ENCODE measurements at places on chromosomes 16 and 17.

DNA sequence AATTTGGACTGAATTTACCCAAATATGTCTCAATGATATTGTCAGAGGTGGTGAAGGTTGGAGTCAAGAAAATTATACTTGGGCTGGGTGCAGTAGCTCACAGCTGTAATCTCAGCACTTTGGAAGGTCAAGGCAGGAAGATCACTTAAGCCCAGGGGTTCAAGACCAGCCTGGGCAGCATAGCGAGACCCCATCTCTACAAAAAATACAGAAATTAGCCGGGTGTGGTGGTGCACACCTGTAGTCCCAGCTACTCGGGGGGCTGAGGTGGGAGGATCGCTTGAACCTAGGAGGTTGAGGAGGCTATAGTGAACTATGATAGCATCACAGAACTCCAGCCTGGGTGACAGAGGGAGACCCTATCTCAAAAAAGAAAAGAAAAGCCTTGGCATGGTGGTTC, 40.9 kb downstream of the LAT start:
- DNase-seq = no peak

GRCh38 chr17:78583091-78583490, 5.9 kb upstream of the DNAH17 start:
- DNase-seq = no peak

DNA sequence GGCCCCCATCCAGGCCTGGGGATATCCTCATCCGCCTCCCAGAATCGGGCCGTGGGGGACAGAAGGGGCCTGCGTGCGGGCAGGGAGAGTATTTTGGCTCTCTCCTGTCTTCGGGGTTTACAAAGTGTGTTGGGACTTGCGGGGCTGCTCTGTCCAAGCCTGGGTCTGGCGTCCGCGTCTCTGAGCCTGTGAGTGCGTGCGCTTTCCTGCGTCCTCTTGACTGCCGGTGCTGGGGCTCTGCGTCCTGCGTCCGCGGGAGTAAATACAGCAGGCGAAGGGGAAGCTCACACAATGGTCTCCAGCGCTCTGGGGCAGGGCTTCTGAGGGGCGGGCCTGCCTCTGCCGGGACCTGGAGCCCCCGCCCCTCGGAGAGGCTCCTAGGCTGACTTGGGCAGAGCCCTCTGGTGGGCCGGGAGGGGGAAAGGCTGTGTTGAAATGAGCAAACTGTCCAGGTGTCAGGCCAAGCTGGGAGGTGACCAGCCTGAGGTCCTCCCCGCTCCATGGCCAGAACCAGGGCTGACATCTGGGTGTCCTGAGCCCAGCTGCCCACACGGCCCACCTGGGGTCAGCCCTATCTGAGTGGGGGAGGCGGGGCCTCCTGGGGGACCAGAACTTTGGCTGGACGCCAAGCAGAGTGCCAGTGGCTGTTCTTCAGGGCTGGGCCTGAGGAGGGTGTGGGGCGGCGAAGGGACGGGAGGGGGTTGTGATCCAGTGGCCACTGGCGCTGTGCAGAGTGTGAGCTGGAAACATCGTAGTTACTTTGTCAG, 233.6 kb downstream of the SEC14L1 start:
- DNase-seq = no peak

- no peak for DNase-seq
Measured at GRCh38 chr17:16483021-16483645, 8.9 kb downstream of the LRRC75A start.

DNA sequence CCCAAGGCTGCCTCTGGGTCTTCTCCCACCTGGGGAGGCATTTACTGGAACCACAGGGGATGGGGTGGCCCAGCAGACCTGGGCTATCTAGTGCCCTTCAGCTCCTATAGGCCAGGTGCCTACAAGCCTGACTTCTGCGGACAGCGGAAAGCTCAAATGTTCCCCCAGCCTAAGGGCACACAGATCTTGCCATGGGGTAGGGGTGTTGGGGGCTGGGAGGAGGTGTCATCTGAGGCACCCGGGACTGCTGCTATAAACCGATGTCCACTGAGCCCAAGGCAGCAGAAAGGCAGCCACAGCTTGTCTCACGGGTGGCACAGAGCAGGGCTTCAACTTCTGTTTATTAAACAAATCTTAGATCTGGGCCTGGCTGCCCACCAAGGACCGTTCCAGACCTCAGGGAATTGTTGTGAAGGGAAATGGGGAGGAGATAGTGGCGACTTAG, 3.6 kb downstream of the MYO1C start:
- DNase-seq = no peak

DNA sequence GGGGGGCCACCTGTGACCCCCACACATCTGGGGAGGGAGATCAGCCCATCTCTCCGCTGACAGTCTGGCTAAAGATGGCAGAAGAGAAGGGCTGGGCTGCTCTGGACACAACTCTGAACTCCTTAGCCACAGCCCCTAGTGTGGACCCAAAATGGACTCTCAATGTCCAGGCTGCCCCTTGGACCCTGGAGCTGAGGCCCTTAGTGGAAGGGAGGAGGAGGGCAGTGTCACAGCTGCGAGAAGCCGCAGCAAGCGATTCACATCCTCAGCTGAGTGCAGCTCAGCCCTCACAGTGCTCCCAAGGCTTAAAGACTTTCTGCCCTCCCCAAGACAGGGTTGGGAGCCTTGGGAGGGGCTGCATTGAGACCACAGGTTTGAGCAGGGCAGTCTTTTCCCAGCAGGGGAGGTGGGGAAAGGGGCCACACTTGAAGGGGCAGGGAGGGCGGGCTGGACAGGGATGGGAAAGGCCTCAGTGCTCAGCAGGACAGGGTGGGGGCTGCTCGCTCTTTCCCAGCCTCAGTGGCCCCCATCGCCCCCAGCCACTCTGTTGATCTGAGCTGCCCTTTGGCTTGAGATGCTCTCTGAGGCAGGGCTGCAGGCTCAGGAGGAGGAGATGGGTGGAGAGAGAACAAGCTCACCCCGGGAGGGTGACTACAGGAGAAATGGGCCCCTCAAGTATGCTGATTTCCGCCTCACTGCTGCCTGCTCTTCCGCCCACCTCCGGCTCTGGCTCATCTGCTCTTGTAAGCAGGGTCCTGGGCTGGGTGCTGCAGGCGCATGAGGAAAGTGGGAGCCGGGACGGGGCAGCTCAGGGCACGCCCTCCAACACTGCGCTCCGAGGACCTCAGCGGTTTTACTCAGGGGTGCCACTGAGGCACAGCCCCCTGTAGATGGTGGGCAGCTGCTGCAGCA, 50.9 kb upstream of the MTSS2 start:
- DNase-seq = no peak
